ENCODE measurements at places on chromosomes 2 and 18.

DNA sequence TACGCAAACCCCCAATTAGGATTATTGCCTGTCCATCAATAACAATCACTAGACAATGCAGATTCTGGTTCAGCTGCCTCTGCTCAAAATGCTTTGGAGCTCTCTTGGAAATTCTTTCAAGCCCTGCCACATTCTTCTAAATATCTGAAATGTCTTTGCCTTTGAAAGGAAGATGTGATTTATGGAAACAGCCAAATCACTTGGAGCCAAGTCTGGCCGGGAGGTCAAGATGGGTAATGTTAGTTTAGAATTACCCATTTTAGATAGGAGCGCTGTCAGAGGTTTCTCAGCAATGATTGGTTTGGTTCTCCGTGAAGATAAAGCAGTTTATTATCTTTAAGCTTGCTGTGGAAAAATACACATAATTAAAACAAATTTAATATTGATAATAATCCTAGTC, 306.7 kb downstream of the SETBP1 start:
- DNase-seq: no peak

DNA sequence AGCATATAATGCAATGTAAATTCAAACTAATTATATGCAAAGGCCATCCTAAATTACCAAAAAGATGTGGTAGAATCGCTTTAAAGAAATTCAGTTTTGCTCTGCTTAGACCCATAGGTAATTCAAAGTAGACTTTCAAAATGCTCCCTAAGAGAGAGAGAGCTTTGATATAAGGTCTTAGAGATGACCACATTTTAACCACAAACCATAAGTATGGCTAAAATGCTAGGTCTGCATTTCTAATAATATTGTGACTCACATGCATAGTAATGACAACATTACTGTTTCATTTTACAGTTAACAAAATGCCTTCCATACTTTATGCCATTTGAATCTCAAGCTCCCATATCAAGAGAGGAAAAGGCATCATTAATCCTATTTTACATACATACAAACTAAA, 144.5 kb downstream of the RAD51AP2 start:
- DNase-seq: no peak

DNA sequence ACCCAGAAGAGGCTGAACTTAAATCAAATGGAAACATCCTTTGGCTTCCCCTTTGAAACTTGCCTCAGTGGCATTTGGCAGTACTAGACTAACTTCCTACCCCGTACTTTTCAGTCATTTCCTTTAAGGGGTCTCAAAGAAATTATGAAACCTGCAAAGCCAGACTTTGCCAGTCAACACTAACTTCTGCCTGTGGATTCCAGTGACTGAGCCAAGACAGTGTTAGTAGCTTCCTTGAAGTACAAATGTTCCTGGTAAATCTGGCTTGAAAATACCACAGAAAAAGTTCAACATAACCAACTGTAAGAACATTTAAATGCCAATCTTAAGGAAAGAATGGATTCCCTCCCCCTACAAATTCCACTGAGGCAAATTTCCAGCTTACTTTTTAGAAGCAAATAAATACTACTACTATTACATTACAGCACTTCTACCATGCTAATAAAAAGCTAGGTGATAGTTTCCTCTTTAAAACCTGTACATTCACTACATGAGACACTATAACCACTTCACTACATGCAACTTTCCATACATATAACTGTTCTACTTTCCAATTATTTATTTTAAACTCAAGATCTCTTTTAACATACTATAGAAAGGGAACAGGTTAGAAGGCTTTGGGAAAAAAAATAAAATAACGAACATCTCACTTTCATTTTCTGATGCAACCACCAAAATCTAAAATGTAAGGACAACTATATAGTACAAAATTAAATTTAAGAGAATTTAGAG, 2.4 kb downstream of the PELI1 start:
- no peak for DNase-seq

DNA sequence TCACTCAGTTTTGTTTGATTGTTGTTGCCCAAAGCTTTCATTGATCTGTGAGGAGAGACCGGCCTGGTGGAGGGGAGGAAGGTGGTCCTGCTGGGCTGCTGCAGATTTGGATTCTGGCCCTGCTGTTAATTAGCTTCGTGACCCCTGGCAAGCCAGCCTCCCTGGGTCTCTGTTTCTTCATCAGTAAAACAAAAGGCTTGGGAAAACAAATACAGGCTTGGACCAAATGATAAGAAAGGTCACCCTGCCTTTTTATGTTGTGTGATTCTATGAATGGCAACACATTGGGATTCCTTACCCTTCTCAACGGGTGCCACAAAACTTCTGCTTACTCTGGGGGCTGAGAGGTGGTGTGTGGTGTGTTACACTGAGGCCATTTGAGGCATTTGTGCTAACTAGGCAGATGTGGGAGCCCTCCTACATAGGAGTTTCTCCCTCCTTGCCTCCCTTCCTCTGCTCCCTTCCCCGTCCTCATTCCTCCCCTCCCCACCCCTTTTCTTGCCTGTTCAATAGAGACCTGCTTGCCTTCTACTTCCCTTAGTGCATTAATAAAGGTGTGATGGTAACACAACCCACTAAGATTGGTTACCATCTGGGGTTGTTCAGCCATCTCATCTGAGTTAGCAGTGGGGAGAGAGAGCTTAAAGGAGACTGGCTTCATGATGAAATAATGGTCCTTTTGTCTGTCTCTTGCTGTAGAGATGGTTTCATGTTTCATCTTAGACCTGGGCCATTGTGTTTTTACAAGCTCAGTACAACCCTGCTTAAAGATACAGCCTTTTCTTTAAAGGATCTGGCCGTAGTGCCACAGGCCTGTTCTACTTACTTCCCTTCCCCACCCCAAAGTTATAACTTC, 96.2 kb downstream of the TANC1 start:
- no peak for DNase-seq

GRCh38 chr2:66233981-66234380, 200.9 kb upstream of the MEIS1 start:
- no peak for DNase-seq

DNA sequence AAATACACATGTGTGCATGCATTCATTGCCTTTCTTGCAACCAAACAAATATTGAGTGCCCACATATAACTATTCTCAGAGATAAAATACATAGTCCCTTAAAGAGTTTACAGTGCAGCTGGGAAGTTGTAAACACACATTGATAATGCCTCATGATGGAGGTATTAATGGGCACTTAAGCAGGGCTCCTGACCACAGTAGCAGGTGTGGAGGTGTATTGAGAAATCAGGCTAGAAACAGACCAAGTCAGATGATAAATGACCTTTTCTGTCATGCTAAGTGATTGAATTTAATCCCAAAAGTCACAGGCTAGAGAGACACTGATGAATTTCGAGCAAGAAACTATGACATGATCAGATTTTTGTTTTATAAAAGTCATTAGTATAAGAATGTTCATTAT, 157.7 kb downstream of the ZNF385B start:
- no peak for DNase-seq

DNA sequence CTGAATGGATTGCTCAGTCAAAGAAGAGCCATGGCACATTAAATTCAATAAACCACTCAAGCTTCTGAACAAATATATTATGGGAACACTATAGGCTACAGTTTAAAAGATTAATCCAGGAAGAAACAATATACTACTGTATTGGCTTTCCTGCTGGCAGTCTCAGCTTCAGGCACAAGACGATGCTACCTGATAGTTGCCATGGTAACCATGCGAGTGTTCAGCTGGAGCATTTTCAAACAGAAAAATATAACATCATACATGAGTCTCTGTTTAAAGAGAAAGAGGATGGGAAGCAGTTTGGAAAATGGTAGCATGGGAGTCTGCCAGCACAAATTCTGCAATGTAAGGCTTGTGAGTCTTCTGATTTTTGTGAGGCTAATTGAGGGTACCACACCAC, 65.9 kb upstream of the CPO start:
- no peak for DNase-seq

- no peak for DNase-seq
These were observed 66.2 kb downstream of the RTP5 start for GRCh38 chr2:241935774-241936173.

- DNase-seq: no peak
These were observed 148.4 kb downstream of the DOCK10 start for GRCh38 chr2:224893848-224894247.

DNA sequence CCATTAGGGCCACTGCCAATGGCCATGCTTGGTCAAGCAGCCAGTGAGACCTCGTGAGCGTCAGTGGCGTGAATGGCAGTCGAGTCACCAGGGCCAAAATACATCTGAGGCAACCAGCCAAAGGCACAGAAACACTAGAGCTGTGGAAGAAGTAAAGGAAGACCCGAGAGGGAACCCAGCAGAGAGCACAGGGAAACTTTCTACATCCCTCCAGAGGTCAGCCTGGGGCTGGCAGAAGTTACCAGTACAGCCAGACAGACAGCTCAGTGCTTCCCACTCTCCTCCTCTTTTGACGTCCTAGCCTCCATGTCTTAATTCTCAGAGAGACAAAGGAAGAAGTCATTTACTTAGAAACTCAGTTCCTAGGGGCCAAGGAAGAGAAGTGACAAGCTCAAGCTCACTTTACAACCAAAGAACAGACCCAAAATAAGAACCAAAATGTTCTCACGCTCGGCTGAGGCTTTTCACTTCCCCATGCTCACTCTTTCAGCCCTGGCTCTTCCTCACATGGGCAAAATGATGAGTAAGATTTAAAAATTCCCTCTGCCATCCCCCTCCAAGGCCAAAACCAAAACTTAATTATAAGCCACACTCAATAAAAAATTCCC, 8.7 kb downstream of the CYRIA start:
- DNase-seq: no peak

DNA sequence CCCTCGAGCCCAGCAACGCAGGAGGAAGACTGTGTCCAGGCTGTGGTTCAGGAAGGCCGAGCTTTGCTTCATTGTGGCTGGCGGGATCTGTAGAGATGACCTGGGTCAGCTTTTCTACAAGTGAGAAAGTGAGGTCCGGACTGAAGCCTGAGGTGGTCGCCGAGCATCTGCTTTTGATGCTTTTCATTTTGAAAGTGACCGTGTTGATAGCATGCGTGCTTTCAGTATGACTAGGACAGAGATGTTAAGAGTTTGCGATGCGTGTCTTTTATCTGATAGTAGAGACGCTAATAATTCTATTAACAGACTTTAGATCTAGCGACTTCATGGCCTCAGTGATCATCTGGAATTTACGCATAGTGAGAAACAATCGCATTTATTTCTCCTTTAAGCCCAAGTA, 28.1 kb downstream of the CTDP1 start:
- DNase-seq: no peak

- DNase-seq: no peak
These were observed 60.8 kb downstream of the MOB4 start for GRCh38 chr2:197576631-197577030.

GRCh38 chr2:55604027-55604565, 13.3 kb downstream of the PPP4R3B start:
- DNase-seq: no peak

- DNase-seq: no peak
These were observed 22.3 kb downstream of the IL1RN start for GRCh38 chr2:113149553-113150257.

DNA sequence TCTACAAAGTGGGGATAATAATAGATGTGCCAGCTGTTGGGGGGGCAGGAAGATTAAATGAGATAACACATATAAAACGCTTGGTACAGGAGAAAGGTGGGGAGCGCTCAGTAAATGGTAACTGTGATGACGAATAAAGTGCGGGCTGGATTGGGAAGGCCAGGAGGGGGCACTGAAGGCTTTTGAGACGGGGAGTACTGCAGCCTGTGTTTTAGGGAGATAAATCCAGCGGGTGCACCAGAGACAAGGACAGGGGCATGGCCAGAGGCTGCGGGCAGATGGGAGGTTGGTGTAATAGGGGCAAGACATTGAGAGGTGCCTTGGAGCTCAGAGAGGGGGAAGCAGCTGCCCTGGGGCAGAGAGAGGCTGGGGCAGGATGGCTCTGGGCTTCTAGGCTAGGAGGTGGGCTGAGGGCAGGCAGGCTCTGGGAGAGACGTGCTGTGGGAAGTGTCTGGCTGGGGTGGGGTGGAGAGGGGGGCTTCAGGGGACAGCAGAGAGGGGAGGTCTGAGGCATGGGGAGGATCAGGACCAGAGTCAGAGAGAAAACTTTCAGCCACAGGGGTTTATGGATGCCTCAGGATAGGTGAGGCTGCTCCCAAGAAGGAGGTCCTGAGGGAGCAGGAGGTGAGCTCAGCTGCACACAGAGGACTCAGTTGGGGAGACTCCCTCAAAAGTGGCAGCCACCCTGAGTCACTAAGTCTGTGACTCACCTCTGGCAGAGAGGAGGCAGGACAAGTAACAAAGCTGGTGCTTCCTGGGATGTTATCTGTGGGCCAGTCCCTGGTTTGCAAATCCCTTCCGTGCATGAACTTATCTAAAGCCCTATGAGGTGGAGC, 18.8 kb downstream of the TEX44 start:
- no peak for DNase-seq

DNA sequence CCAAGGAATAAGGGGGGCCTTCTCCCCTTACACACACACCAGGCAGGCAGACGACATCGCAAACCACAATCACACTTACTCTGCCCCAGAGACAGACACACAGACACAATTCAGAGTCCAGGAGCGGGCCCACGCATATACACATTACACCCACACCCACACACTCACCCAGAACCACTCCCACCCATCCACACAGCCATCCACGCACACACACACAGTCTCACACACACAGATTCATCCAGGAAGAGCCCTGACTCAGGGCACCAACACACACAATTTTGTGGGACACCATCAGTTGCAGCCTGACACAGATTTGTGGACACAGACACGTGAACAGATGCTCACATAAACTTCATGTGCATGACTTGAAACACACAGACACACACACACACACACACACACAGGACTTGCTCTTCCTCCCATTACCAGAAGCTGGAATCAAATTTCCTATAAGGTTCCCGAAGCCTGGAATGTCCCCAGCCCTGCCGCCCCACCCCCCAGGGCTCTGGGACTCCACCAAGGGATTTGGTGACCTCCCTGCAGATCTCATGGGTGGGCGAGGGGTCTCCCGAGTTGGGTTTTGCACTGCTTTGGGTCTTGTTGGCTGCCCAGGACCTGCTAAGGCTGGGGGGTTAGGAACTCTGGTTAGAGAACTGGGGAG, 23.5 kb downstream of the TNS1 start:
- DNase-seq: no peak

GRCh38 chr2:241150660-241151530, 628 bp downstream of the PPP1R7 start:
- DNase-seq: no peak

DNA sequence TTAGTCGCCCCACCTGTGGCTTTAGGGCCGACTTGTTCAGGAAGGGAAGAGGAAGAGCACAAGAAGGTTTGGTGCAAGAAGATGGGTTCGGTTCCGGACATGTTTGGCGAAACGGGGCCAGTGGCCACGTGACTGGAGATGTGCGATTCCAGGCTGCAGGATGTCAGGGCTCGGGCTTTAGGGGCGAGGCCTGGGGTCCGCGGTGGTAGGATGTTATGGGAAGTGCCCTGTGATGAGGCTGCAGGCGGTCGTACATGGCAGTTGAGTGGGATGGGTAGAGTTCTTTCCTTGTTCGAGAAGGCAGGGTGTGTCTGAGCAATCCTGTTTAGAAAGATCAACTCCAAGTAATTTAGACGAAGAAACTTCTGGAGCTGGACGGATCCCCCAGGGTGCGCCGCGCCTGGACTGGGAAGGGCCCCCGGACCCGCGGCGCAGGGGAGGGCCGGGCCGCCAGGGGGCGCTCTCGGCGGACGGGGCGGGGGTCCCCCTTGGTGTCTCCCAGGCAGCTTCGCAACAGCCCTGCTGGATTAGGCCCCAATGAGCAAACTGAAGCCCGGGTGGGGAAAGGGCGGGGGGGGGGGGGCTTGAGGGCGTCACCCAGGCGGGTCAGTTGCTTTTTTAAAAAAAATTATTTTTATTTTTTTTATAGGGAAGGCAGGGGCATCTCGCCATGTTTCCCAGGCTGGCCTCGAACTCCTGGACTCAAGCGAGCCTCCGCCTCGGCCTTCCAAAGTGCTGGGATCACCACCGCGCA, 17.2 kb upstream of the SDC1 start:
- no peak for DNase-seq
